GM19239 (cell line): ENCODE measurements at places on chromosomes 13 and 19.

DNA sequence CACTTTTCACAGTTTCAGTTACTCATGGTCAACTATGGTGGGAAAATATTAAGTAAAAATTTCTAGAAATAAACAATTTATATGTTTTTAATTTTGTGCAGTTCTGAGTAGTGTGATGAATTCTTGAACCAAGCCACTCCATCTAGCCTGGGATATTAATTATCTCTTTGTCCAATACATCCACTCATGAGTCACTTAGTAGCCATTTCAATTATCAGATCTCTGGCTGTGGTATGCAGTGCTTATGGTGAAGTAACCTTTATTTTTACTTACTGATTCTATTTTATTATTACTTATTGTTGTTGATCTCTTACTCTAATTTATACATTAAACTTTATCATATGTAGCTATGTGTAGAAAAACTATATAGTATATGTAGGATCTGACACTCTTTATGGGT is 128.9 kb upstream of the KLHL1 start:
- DNase-seq = no peak

DNA sequence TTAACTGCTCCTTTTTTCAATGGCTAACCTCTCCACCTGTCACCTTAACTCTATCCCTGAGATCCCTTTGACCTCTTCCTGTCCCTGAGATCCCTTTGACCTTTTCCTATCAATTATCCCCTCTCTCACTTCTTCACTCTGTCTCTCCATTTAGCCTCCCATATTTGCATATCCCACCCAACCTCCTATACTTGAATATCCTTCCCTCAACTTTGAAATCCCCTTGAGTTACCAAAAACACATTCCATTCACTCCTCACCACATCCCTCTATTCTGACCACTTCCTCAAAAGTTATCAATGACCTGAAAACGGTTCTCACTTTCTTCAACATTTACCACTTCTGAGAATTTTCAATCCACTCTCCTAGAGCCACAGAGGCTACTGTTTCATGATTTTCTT is 3.0 kb downstream of the MYCBP2 start:
- DNase-seq = no peak

- DNase-seq = peak; percentile 89
Observed at GRCh38 chr19:8832132-8833021, at the start of the genes MBD3L1 and ZNF558. Gene MBD3L1, plus strand, starts transcription at chr19:8832377. Its CDS starts 10,302 bp downstream, at chr19:8842679. Gene ZNF558, minus strand, starts transcription at chr19:8832304. Its CDS starts 9,645 bp downstream, at chr19:8822659.

GRCh38 chr13:109121826-109122225 is 492.4 kb downstream of the MYO16 start:
- no peak for DNase-seq

DNA sequence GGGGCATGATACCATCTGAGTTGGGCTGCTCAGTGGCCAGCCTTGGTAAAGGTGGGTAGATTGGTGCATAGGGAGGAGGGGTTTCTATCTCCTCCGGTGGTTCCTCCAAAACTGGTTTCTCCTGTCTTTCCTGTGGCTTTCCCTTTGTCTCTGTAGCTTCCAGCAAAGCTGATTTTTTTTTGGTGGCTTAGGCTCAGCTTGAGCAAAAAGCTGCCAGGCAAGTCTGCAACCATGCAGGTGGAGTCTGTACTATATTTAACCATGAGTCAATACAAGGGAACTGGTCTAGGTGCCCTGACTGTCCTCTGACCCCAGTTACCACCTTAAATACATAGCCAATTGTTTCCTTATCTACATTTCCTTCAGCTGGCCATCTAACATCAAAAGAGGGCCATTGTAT is 64.0 kb upstream of the ZNF681 start:
- no peak for DNase-seq

DNA sequence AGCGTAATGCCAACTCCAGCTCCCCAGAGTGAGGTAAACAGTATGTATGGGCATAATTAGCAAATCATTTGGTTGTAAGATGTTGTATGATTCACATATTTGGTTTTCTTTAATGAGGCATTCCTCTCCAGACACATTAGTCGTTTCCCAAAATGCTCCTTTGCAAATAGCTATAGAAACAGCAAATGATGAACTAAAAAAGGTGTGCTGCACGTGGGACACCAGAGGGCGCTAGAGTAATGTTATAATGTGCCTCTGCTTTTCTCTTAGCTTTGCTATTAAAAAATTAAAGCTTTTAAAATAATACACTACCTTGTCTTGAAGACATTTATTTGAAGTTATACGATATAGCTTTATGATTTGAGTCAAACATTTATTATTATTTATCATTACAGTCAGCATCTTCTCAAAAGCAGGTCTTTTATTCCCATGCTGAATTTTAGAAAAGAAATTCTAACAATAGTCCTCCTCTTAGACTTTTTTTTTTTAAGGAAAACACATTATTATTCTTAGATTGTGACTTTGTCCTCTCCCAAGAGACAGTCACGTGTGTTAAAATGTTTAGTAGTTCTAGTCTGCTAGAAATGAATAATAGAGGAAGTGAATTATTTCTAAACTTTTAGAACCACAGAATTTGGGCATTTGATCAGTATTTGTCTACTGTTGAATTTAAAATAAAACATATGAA is 121.6 kb upstream of the FRY start:
- no peak for DNase-seq

- DNase-seq = no peak
Observed at GRCh38 chr13:24023073-24023472, 125.8 kb upstream of the C1QTNF9B start.

- no peak for DNase-seq
Observed at GRCh38 chr19:18225702-18226468, at the start of gene PDE4C. Gene PDE4C, minus strand, starts transcription at chr19:18226438. Its CDS starts 23 bp downstream, at chr19:18226415.

- no peak for DNase-seq
Observed at GRCh38 chr19:33840783-33841182, 44.1 kb downstream of the KCTD15 start.

- DNase-seq = no peak
Observed at GRCh38 chr13:41500511-41500910, 43.2 kb downstream of the RGCC start.
